CD4-positive, alpha-beta T cell treated with Interferon alpha-2 for 1 hour (primary cell): ENCODE measurements at places on chromosomes 4 and X.

GRCh38 chrX:109818976-109819375, 85.9 kb upstream of the ACSL4 start:
- no peak for DNase-seq

GRCh38 chr4:104446431-104447278, 48.0 kb downstream of the CXXC4 start:
- no peak for DNase-seq

DNA sequence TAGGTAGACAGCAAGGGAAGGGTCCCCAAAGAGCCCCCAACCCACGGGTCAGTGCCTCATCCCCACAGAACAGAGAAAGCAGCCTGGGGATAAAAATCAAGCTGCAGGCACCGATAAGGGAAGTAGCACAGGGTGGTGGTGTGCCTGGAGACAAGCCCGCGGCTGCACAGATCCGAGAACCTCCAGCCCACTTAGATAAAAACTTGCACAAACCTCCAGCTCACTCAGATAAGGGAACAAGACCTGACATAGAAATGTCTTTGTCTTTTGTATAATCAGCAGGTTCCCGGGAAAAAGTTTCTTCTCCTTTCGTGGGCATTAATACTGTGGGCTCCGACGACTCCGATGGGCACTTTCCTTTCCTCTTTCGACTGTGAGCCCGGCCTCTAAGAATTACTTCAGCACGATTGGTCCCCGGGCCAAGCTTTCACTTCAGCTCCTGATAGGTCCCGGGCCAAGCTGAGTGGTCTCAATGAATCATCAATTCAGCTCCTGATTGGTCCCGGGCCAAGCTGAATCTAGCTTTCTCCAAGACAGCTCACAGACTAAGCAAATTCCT, 32.4 kb downstream of the PRDX4 start:
- DNase-seq, result peak; percentile 9

DNA sequence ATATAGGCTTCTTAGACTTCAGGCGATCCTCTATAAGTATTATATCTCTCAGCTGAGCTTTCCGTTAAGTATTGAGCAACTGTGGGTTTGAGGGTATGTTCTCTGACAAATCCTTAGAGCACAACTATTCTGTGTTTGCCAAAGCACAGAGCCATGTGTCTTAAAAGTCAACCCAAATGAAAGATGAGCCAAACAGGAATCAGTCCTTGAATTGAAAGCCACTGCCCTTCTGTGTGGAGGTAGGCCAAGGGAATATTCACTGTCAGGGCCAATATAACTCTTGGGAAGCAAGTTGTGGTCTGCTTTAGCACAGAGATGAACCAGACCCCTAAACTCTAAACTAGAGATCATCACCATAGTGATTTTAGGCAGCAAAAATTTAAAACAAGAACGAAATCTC, 164.0 kb downstream of the STAG2 start:
- DNase-seq, result no peak

GRCh38 chr4:42282081-42282901, 115.0 kb upstream of the SHISA3 start:
- DNase-seq, result peak; percentile 49

DNA sequence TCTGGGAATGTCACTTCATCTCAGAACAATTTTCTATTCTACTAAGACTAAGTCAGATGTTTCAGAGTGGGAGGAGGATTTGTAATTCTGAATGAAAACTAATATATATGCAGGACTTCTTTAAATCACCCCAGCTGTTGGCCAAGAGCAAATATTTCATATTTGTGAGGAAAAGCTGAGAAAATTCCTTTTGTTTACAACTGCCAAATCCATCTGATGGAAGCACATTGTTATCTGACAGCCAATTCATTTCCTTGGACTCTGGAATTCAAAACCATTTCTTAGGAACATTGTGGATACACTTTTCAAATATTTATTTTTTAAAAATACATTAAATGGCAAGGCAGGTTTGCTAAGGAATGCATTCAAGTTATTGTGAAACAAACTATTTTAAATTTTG, 8.0 kb downstream of the SLIT2 start:
- no peak for DNase-seq

DNA sequence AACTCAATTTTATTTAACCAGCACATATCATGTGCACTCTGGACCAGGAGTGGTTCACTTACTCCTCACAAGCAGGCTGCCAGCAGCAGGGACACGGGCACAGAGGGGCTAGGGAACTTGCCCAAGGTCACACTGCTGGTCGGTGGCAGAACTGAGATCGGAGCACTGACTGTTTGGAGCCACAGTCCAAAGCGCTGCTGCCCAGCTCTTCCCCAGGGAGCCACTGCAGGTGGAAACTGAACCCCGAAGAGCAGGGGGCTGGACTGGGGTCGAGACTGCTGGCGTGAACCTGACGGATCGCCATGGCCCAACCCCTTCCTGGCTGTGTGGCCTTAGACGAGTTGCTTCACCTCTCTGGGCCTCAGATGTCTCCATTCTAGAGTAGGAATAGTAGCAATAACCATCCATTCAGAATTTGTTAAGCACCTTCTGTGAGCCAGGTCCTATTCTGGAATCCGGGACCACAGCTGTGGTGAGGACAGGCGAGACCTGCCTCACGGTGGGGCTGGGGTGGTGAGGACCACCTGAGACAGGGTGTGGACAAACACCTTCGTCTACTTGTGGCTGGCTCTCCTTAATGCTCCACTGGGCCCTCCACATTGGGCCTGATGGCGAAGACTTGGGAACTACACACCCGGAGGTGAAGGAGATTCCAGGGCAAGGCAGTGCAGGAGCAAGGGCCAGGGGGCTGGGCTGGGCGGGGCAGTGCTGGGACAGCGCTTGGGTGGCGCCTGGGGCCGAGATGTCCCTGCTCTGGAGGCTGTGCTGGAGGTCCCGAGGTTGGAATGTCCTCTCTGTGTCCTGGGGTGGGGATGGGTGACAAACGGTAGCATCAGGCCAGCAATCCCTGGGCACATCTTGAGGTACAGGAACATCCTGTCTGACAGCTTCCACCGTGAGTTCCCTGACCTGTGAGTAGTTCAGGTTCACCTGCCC, 32.0 kb upstream of the KIAA0232 start:
- no peak for DNase-seq

DNA sequence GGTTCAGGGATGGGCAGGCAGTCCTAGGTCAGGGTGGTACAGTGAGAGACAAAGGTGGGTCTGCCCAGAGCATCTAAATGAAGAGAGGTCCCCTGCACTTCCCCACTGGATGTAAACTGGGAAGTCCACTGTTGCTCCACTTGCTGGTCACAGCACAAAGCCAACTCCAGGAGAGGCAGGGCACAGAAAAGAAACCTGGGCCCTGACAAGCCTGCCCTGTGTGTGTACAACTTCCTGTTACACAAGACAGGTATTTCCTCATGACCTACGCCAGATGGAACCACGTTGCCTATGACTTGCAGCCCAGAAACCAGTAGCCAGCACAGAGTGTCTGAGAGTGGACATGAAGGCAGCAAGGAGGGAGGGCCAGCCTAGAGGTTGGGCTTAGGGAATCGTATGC, 161.8 kb downstream of the SH3KBP1 start:
- DNase-seq, result no peak

- no peak for DNase-seq
Observed at GRCh38 chr4:113404841-113405240, 355.4 kb downstream of the ANK2 start.

DNA sequence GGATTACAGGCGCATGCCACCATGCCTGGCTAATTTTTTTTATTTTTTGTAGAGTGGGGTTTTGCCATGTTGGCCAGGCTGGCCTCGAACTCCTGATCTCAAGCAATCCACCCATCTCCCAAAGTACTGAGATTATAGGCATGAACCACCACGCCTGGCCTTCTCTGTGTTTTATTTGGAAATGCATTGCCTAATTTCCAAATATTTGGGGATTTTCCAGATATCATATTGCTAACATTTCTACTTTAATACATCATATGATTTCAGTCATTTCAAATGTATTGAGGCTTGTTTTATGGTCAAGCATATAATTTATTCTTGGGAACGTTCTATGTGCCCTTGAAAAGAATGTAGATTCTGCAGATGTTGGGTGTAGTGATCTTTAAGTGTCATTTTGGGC, 38.8 kb downstream of the FGF2 start:
- no peak for DNase-seq

GRCh38 chrX:106249706-106250379, 81.7 kb downstream of the PWWP3B start:
- DNase-seq, result no peak

GRCh38 chr4:88775529-88775928, 77.9 kb upstream of the NAP1L5 start:
- no peak for DNase-seq

- DNase-seq, result no peak
Observed at GRCh38 chr4:123617791-123618190, 221.2 kb downstream of the SPRY1 start.

GRCh38 chr4:38856524-38857337, at the start of gene TLR6:
Gene TLR6, minus strand, starts transcription at chr4:38856817. Its CDS starts 27,344 bp downstream, at chr4:38829473.
- DNase-seq, result peak; percentile 83

GRCh38 chrX:13404364-13404763, 84.5 kb upstream of the ATXN3L start:
- no peak for DNase-seq

- no peak for DNase-seq
Observed at GRCh38 chr4:173287486-173287885, 46.7 kb downstream of the HMGB2 start.

DNA sequence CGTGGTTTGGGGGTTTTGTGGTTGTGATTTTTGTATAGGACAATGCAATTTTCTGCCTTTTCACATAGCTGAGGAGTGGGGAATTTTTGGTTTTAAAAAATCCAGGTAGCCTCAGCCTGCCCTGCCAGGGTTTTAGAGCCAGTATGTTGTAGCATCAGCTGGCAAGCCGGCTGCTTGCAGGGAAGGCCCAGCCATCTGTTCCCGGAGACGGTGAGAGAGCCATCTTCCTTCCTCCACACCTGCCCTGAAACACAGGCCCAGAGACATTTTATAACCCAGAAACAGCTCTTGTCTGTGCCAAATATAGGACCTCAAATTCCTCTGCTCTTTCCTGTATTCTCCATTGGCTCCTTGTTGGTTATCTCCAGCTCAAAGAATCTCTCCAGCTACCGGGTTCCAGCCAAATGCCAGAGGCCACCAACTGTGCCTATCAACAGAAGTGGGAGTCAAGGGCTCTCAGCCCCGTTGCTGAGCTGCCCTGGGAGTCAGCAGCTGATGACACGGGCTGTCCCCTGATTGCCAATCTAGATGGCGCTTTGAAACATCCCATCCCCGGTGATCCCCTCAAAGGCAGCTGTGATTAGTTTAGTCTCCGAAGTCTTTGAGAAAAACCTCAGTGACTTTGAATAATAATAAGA, 595.2 kb downstream of the MID1IP1 start:
- no peak for DNase-seq

DNA sequence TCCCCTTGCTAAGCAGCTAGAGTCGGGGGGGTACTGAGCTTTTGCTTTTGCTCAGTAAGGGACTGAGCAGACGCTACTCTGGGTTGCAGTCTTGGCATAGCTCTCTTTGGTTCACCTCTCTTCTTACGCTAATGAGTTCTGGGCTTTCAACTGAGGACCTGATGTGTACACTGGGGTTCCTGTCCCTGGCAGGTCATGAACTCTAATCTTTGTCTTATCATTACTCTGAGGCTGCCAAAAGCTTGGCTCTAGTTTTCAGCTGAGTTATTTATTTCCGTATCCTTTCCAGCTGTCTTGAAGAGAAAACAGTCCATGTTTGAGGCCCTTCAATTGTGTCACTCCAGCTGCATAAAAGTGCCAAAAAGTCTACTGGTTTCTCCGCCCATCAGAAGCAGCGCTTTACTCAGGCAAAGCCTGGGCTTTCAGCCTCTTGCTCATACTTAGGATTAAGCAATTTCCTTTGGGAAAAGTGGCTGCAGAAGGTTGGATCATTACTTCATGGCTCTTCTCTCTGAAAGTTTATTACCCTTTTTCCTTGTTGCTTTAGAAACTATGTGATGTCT, 121.0 kb upstream of the STOX2 start:
- DNase-seq, result no peak
